ENCODE measurements at places on chromosomes 1 and 21. TPM values are rescaled to one million over a fixed set of nuclear protein-coding genes. Genes with fewer than 3 reads are reported as not detected.

DNA sequence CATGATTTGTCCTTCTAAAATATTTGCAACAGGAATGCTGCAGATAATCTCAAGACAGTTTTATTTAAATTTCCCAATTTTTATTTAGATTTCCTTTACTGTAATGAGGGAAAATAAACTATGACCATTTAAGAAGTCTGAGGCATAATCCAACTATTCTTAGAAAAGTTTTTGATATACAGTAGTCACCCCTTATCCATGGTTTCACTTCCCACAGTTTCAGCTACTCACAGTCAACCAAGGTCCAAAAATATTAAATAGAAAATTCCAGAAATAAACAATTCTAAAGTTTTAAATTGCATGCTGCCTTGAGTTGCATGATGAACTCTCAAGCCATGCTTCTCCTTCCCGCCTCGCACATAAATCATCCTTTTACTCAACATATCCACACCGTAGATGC is 33.3 kb downstream of the TOR3A start:
- no peak for DNase-seq

DNA sequence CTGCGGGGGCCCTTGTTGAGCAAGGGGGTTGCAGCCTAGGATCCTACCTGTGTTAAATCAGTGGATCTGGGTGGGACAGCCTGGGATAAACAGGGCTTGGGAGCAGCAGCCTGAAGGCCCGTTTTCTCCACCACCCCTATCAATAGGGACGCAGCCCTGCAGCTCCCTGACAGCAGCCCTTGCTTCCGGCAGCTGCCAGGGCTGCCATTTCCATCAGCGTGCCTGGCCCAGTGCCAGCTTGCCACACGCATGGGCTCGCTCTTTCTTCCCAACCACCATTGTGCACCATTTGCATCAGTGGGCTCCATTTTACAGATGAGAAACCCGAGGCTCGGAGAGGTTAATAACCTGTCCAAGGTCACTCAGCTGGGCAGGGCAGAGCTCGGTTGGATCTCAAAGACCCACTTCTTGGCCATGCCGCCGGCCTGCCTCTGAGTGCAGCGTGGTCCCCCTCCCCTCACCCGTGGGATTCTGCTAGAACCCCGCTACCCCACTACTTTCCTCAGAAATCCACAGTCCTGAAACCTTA is 3.8 kb downstream of the WNT4 start:
- no peak for DNase-seq

DNA sequence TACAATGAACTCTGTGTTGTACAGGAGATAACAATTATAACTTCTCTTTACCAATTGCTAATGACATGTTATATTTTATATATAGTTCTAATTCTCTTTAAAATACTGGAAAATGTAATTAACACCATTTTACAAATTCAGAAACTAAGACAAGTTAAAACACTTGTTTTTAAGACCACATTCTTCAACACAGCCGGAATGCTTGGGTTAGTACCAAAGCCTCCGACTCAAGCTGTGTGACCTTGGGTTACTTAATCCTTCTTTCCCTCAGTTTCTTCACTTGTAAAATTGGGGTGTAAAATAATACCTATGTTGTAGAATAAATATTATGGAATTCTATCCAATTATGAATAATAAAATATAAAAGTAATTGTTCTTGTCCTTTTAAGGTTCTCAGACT is 378.7 kb downstream of the USH2A start:
- DNase-seq, result no peak

DNA sequence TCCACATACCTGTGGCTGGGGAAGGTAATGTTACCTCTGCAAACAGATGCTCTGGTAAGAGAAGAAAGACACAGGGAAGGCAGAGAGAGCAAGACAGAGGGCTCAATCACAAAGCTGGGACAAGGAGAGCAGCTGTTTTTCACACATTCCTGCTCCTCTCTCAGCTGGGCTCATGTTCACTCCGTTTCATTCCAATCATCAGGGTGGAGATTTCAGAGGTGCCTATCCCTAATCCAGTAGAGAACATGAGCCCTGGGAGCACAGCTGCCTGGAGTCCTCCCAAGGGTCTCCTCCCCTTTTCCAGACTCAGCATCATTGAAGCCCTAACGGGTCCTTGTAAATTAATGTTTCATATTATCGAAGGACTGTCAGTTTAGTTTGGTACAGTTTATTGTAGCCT is 19.4 kb downstream of the GADD45A start:
- no peak for DNase-seq

DNA sequence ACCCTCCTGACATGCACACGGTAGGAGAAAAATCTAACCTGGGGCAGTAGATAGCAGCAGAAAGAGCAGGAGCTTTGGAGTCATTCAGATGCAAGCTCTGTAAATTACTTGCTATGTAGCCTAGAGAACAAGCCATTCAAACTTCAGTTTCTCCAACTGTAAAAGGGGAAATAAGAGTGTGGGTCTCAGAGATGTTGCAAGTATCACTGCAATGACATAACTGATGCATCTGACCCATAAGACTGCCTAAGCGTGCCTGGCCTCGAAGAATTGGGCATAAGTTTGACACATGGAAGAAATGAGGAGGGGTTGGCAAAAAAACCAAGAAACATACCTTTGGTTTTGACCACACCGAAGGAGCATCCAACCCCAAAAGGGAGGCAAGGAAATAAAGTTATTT is 5.2 kb downstream of the AK2 start:
- no peak for DNase-seq

- DNase-seq, result no peak
These were observed 3.8 kb downstream of the TRIM62 start for GRCh38 chr1:33177996-33178540.

DNA sequence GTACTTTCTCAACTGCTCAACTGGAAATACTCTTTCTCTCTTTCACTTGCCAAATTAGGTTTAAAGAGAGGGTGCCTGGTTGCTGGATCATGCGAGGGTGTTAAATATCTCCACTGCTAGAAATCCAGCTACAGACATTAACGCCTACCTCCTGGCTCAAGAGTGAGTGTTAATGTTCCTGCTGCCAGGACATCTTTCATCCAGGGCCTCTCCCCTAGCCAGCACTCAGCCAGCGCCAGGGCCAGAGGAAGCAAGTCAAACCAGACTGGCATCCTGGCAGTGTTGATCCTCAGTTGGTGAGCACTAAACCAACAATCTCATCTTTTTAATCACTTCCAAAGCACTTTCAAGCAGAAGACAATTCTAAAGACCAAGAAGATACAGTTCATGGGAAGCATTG is 92.9 kb upstream of the BARHL2 start:
- DNase-seq, result no peak

The PEX19 gene
- total RNA-seq, result 43.6 TPM

The EFNA1 gene
- total RNA-seq, result 23.7 TPM

The FMN2 gene
- total RNA-seq, result 0.32 TPM

The KCNH1 gene
- 0.78 TPM for total RNA-seq

The GNG12 gene
- 108 TPM for total RNA-seq

Measured in esophagus muscularis mucosa (tissue), 4 donors.